SK-N-SH treated with all-trans-retinoic acid at 6 μM for 48 hours (cell line): ENCODE measurements at places on chromosomes 1 and 21.
A peak's percentile ranks its signal among the peaks of the same experiment; 100 is the strongest.

GRCh38 chr1:240068961-240069360 lies 22.7 kb upstream of the FMN2 start:
- no peak for ATAC-seq

- no peak for ATAC-seq
Measured at GRCh38 chr1:96710708-96711477, 10.7 kb upstream of the PTBP2 start.

DNA sequence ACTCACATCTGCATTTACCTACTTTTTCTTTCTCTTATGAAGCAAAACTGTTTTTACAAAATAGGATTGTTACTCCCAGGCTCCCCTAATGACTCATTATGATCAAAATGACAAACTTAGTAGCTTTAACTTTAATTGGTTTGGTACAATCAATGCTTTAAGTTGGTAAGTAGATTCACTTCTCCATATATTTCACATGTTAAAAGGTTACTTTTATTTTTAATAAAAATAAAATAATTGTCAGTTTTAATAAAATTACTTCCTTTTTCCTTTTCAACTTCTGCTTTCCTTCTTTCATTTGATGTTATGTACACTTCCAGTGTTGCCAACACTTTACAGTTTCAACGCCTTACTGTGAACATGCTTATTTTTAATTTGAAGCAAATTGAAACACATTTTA lies 477.6 kb downstream of the SETD4 start:
- no peak for ATAC-seq

DNA sequence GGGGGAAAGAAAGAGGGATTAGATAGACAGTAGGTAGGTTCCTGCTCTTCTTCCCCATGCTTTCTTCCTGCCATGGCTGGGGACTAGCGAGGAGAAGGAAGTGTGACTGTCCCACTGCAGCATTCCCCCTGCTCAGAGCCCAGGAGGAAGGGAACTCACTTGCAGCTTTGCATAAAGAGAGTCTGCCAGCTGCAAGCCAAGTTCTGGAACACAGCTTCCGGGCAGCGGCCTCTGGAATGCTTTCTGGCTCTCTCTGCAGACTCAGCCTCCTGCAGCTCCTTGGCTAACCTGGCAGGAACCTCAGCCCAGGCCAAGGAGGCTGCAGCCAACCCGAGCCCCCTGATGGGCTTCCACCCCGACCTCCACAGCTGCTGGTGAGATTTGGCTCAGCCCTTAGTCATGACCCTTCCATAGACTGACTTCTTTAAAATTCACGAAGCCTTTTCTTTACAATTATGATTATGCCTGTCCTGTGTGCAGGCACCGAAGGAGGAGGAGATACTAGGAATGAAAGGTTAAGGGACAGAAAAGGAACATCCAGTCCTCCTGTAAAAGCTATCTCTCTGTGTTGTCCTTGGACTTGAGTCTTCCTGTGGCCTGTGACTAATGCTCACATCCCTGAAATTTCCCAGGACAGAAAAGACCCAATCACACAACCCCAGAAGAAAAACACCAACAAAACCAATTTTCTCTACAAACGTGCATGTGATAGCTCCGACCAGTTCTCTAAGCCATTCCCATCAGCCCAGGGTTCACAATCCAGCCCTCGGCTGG lies 108.2 kb upstream of the OLIG2 start:
- no peak for ATAC-seq

GRCh38 chr1:184524248-184524647 lies 137.4 kb downstream of the C1orf21 start:
- ATAC-seq: peak; percentile 44

- 0 out of 3 replicates have a peak, but pooled peaks have one; percentile 6 for ATAC-seq
Measured at GRCh38 chr1:9289090-9289534, 3.6 kb upstream of the SPSB1 start.
